ENCODE measurements at places on chromosomes 4 and X.

DNA sequence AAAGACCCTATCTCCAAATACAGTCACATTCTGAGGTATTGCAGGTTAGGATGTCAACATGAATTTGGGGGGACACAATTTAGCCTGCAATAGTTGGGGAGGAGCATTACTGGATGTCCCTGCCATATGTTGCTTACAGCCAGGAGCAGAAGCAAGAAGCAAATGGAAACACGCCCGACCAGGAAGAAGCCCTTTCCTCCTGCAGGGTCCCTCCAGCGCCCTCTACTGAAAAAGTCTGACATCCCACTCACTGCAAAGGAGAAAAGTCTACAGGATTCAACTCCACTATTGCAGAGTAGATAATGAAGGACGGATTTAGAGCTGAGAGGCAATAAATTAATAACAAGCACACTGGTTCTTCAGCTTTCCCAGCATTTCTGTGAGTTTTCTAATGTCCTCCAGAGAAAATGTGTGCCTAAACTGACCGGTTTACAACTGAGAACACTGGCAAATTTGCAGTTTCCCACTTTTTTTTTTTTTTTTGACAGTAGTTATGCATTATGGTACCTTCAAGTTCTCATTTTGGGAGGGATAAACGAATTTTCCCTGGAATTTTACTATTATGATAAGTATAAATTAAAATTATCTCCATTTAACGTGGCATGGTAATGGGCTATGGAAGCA, 31.7 kb downstream of the COQ2 start:
- DNase-seq = peak; percentile 70

- DNase-seq = no peak
These were observed 1656.6 kb upstream of the IGFBP7 start for GRCh38 chr4:58766763-58767162.

DNA sequence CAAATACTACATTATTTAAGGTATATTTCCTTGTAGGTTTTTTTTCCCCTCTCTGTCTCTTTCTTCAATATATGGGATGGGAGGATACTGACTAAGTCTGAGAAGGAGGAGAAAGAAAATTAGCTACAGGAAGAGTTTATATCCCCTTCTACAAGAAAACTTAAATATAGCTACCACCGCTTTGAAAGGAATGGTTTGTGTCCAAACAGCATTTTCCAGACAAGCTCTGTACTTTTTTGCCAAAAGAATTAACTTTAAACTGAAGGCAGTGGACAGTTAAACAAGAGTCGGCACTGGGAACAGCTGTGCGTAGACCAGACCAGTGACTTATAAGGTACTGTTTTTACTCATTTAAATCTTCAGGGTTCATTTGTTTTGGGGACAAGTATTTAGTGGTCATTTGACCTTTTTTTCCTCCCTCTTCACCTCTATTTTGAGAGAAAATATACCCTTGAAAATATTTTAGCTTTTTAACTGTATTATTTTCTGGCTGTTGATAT, 303.7 kb downstream of the ARHGAP24 start:
- DNase-seq = peak; percentile 74

DNA sequence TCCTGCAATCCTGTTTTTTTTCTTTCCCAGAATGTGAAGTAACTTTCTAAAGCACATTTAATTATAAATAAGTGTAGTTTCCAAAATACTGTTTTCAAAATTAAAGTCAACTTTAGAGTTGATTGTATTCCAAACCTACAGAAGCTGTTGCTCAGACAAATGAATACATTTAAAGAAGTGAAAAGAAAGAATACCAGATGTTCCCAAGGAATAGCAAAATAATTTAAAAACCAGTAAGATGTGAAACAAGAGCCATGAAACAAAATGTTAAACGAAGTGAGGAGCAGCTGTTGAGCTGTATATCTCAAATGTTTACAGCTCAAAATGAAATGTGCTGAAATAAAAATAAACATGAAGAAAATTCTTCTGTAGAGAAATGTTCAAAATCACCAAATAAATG, 627.4 kb upstream of the NDST4 start:
- DNase-seq = no peak

DNA sequence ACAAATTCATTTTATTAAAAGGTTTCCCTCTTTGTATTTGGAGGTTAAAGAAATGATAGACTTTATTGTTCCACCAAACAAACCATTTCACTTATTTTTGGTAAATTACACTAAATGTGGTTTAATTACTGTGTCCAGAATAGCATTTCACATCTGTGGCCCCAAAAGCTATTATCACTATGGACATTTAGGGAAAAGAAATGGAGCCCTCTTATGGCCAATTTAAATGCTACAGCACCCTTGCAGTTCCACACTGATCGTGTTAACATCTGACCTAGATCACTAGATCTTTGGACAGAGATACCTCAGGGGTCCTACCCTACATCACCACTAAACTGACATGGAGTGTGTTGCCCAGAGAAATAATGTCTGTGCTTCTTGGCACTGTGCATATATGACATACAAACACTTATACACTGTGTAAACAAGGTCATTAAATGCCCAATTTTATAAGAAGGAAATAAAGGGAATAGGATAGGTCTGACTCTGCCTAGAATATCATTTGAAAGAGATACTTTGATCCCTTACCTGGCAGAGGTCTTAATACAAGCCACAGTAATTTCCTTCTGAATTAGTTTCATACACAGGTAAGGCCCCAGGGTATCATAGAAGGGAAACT, 163.9 kb downstream of the KDR start:
- DNase-seq = peak; percentile 65

DNA sequence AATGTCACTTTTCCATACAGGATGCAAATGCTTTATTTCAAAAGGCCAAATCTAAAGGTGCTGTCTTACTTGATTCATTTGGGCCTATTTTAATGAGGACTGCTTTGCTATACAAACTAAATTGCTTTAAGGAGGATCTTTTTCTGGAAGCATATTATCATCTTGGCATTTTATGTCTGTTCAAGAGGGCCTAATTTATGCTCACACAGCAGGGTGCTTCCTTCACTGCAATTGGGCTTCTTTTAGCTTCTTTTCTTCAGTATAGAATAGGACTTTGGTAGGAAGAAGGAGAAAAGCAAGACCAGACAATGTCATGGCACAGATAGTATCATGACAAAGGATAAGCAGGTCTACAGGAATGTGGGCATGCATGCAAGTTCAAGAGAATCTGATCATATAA, 222.4 kb upstream of the ANKRD50 start:
- DNase-seq = no peak

Measured in cardiac fibroblast (primary cell).